ENCODE measurements at places on chromosomes 7 and 10.

- no peak for DNase-seq
Observed at GRCh38 chr7:133348250-133348649, 95.4 kb downstream of the EXOC4 start.

- no peak for DNase-seq
Observed at GRCh38 chr10:102286216-102286615, 40.9 kb downstream of the GBF1 start.

DNA sequence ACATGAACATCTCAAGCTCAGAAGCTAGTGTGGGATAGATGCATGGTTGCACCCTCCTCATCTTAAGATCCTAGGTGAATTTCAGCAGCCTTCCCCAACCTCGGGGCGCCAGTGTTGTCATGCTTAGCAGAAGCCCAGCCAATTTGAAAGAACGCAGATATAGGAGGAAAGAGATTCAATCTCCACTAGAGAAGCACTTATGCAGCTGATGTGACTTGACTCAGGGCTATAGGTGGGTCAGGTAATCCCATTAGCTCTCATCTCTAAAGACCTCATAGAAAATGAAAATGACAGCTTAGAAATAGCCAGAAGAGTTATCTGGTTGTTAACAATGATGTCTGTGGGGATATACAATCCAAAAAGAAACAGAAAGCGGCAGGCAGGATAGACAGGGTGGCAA lies 310.5 kb downstream of the GPAM start:
- DNase-seq: no peak

- DNase-seq: no peak
Observed at GRCh38 chr7:131302876-131303707, 24.6 kb upstream of the MKLN1 start.

GRCh38 chr10:124287071-124287685 lies 131.5 kb downstream of the OAT start:
- no peak for DNase-seq

DNA sequence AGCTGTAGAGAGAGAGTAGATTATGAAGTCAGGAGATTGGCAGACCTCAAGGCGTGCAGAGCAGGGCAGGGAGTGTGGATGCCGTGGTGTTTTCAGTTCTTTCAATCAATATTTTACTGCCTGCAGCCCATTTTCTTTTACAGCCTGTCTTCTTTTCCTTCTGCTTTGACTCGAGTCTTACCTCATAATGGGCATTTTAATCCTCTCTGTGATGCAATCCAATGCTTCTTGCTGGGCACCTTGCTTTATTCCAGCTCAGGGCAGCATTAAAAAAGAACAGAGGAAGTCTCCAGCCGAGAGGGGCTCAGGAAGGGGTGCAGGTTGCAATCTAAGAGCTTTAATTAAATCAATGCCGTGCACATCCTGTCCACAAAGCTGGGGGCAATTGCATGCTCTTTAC lies 839.0 kb downstream of the LRMDA start:
- no peak for DNase-seq

- no peak for DNase-seq
Observed at GRCh38 chr7:97167176-97167575, 49.7 kb downstream of the SDHAF3 start.

- DNase-seq: no peak
Observed at GRCh38 chr7:153475239-153475638, 577.0 kb upstream of the DPP6 start.

- no peak for DNase-seq
Observed at GRCh38 chr7:49150486-49150885, 226.1 kb downstream of the CDC14C start.

Measured in dorsolateral prefrontal cortex (tissue), 122 donors.